ENCODE measurements at places on chromosomes 2 and 18. TPM values are rescaled to one million over a fixed set of nuclear protein-coding genes. Genes with fewer than 3 reads are reported as not detected.

Gene CYTIP
- total RNA-seq: 4.0 TPM

GRCh38 chr2:219024059-219024458 lies 17.3 kb downstream of the CFAP65 start:
- H3K4me3 ChIP-seq: no peak overlapping the region
- H3K27ac ChIP-seq: no peak overlapping the region
- no peaks in the 10 kb centered on the region for H3K4me1 ChIP-seq

GRCh38 chr2:181764095-181764963 lies 84.0 kb upstream of the NEUROD1 start:
- H3K27ac ChIP-seq: no peak overlapping the region
- no peak for DNase-seq
- no peaks in the 10 kb centered on the region for H3K27me3 ChIP-seq
- no peaks in the 10 kb centered on the region for H3K36me3 ChIP-seq

DNA sequence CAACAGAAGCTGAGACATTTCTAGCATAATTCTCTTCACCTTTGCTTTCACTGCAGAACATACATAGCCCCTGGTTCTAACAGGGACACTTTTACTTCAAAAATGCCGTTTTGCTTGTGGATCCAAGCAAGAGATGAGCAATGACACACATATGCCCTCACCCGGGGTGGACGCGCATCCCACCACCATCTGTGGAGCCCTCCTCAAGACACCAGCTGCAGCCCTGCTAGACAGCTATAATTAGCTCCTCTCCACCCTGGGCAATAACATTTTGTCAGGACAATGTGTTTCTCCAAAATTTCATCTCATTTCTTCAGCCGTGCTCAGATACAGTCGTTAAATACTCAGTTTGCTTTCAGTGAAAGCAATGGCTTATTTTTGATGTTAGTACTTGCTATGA lies 368.7 kb upstream of the RAB6C start:
- DNase-seq: no peak
- no peak overlapping the region for H3K4me3 ChIP-seq
- no peaks in the 10 kb centered on the region for H3K27me3 ChIP-seq
- no peaks in the 10 kb centered on the region for H3K4me1 ChIP-seq

Gene SKOR2
- not detected for total RNA-seq

DNA sequence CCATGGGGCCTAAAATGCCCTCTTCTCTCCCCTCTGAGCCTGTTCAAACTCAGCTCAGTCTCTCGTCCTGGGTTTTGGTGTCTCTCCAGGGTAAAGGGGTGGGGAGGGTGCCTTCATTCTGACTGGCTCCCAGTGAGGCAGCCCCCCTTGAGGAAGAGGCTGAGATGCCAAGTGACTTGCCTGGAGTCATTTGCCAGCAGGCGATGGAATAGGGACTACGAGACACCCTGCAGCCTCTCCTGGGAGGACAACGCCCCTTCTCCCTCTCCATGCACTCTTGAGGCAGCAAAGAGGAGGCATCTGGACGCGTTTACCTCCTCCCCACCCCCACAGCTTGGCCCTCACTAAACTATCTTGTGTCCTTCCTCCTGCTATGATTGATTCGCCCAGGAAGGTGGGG lies 760 bp upstream of the STON1 start:
- peak overlapping the region; percentile 90 for H3K27ac ChIP-seq
- peaks cover 10% of the 10 kb centered on the region for H3K4me1 ChIP-seq
- no peak for DNase-seq
- H3K4me3 ChIP-seq: peak overlapping the region; percentile 69
- no peaks in the 10 kb centered on the region for H3K36me3 ChIP-seq

GRCh38 chr18:48929941-48930713 lies 20.6 kb downstream of the SMAD7 start:
- H3K27ac ChIP-seq: peak overlapping the region; percentile 76
- peaks cover 75% of the 10 kb centered on the region for H3K4me1 ChIP-seq
- H3K4me3 ChIP-seq: no peak overlapping the region
- no peaks in the 10 kb centered on the region for H3K27me3 ChIP-seq
- no peaks in the 10 kb centered on the region for H3K36me3 ChIP-seq
- DNase-seq: no peak

Gene ARHGEF33
- total RNA-seq: 0.49 TPM

GRCh38 chr18:22113144-22113844 lies 56.1 kb upstream of the GATA6 start:
- peaks cover 36% of the 10 kb centered on the region for H3K27me3 ChIP-seq
- no peak overlapping the region for H3K27ac ChIP-seq
- no peak for DNase-seq
- H3K4me1 ChIP-seq: no peaks in the 10 kb centered on the region
- H3K36me3 ChIP-seq: no peaks in the 10 kb centered on the region
- no peak overlapping the region for H3K4me3 ChIP-seq

Gene INO80D
- 18.6 TPM for total RNA-seq

Gene PCARE
- total RNA-seq: 0.04 TPM

- H3K4me3 ChIP-seq: no peak overlapping the region
- no peaks in the 10 kb centered on the region for H3K27me3 ChIP-seq
- H3K4me1 ChIP-seq: peaks cover 28% of the 10 kb centered on the region
These were observed 2.3 kb upstream of the PTPN18 start for GRCh38 chr2:130353291-130354138.

Gene CCDC68
- total RNA-seq: 2.8 TPM

DNA sequence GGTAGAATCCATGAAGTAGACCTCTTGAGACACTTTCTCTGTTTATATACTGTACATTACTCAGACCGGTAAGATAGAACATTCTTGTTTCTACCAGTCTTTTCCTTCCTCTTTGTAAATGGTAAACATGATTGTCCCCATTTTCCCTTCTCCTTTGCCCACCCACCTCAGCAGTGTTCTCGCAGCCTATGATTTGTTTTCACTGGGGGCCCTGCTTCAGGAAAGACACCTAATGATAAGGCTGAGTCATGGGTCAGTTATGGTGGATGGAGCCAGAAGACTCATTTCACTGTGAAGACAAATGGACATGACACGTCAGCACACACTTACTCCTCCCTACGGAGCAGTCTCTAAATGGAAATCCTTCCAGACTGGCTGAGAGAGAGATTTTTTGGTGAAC lies 23.7 kb downstream of the CENPO start:
- no peaks in the 10 kb centered on the region for H3K4me1 ChIP-seq
- H3K4me3 ChIP-seq: no peak overlapping the region
- H3K36me3 ChIP-seq: peaks cover 7% of the 10 kb centered on the region
- DNase-seq: no peak
- H3K27me3 ChIP-seq: no peaks in the 10 kb centered on the region

Gene VWA3B
- not detected for total RNA-seq

Gene ICOS
- not detected for total RNA-seq

DNA sequence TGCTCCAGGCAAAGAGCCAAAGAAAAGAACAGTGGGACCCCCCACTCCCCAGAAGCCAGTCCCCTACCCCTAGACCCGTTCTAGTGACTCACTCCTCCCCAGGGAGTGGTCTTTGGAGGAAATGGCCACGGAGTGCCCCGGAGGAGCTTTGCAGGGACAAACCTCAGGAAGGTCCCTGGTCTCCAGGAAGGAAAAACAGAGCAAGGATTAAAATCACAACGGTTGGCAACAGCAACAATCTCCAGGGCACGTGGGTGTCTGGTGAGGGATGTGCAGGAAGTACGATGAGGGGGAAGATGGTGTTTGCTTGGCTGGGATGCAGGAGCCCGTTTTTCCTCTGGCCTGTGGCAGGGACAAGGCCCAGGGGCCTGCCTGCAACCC lies 135.0 kb downstream of the SMAD2 start:
- H3K36me3 ChIP-seq: no peaks in the 10 kb centered on the region
- no peak for DNase-seq
- H3K27me3 ChIP-seq: no peaks in the 10 kb centered on the region
- H3K4me1 ChIP-seq: no peaks in the 10 kb centered on the region
- H3K4me3 ChIP-seq: peak overlapping the region; percentile 12

DNA sequence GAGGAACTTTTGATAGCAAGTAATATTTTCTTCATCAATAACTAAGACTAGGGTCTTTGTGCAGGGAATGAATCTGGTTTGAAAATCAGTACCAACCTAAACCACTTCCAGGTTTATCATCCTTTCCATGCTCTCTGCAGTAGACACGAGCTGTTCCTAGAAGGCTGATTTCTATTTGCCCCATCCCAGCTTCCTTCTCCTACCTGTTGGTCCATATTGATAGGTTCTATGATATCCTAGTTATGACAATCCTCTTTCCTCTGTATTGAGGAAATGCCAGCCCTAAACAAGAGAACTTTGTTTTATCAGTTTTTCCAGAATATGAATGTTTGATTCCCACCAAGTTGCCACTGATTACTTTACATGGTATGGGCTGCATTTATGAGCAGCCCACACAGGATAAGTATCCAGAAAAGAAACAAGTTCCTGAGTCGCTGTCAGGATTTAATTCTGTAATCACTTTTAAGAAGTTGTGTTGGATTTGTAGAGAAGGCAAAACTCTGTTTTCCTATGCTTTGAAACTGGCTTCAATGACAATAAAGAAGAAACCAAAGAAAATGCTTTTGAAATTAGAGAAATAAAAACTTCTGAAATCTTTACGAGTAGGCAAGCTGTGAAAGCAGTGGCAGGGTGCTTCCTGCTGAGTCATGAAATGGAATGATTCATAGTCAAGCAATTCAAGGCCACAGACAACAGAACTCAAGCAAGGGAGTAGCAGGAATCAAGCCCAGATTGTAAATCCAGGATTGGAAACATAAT lies 37.3 kb upstream of the TANK start:
- H3K4me3 ChIP-seq: peak overlapping the region; percentile 9
- peak overlapping the region; percentile 92 for H3K27ac ChIP-seq
- H3K4me1 ChIP-seq: peaks cover 20% of the 10 kb centered on the region
- no peaks in the 10 kb centered on the region for H3K27me3 ChIP-seq
- no peaks in the 10 kb centered on the region for H3K36me3 ChIP-seq

DNA sequence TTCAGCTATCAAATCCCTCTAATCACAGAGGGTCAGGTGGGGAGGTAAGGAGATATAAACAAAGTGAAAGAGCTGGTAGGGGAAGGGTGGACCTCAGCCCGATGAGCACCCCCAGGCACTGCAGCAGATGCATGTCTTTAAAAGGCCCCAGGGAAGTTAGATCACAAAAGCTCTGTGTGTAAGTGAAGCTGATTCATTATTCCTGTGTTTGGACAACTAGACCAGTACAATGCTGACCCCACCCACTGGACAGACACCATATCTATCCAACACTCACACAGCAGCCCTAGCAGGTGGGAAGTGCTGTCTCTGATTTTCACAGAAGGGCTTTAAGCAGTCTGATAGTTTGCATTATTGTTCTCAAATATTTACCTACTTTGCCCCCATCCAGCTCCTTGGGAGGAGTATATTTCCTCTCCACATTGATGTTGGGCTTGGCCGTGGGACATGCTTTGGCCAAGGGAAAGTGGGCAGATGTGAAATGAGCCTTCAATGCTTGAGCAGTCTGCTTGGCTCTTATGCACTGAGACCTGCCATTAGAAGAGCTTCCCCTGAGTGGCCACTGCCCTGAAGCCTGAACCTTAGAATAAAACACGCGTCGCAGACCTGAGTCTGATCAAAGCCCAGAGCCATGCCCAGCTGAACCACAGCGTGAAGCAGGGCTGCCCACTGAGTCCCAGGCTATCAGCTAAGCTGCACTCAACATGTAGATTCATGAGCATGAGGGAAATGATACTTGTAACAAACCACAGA lies 111.4 kb downstream of the COPS8 start:
- no peaks in the 10 kb centered on the region for H3K4me1 ChIP-seq
- H3K36me3 ChIP-seq: no peaks in the 10 kb centered on the region
- H3K4me3 ChIP-seq: no peak overlapping the region
- H3K27ac ChIP-seq: peak overlapping the region; percentile 11
- no peak for DNase-seq

GRCh38 chr2:133948610-133949290 lies 305.1 kb upstream of the MGAT5 start:
- no peak for DNase-seq
- H3K27ac ChIP-seq: no peak overlapping the region
- no peaks in the 10 kb centered on the region for H3K27me3 ChIP-seq
- no peaks in the 10 kb centered on the region for H3K4me1 ChIP-seq

Gene STPG4
- total RNA-seq: not detected

Gene ABCA12
- total RNA-seq: 45.7 TPM

DNA sequence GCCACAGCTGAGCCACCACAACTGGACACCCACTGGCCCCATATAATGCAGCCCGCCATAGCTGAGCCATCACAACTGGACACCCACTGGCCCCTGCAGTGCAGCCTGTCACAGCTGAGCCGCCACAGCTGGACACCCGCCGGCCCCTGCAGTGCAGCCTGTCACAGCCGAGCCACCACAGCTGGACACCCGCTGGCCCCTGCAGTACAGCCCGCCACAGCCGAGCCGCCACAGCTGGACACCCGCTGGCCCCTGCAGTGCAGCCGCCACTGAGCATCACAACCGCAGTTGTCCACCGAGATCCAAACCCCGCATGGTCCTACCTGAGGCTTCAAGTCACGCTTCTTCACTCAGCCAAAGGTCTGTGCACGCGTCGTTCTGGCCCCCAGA lies 134.2 kb downstream of the PXDN start:
- DNase-seq: no peak
- H3K27me3 ChIP-seq: no peaks in the 10 kb centered on the region
- H3K4me3 ChIP-seq: no peak overlapping the region
- no peaks in the 10 kb centered on the region for H3K4me1 ChIP-seq

DNA sequence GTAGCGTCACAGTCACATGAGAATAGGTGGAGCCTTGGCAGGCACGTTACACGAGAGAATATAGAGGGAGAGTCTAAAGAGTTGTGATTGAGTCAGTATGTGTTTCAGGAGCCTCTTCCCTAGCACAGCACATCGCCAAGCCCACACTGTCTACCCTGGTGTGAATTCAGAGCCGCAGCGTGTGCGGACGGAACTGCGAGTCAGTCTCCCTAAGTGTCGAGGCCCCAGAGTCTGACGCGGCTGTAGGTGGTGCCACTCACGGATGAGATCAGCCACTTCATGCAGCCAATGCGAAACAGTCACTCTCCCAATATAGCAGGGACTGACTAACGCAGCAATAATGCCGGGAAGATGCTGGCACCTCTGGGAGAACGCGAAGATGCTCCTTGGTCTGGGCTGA lies 587.3 kb upstream of the ID2 start:
- peaks cover 6% of the 10 kb centered on the region for H3K4me1 ChIP-seq
- no peaks in the 10 kb centered on the region for H3K27me3 ChIP-seq
- no peaks in the 10 kb centered on the region for H3K36me3 ChIP-seq
- H3K27ac ChIP-seq: no peak overlapping the region
- no peak for DNase-seq
- no peak overlapping the region for H3K4me3 ChIP-seq

DNA sequence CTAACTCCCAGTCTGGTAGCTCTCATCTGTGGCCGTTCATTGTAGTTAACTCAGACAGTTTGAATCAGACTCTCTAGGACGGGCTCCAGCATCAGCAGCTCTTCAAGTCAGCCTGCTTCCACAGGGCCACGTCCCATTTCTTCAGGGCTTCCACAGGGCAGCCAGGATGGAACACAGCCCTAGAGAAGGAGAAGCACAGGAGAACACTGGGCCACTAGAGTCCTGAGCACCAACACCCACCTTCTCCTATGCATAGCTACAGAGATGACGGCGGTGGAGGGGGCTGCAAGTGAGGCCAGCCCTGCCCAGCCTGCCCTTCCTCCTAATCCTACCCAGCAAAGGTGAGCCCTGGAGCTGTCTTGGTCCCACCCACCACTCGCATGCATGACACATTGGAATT lies 10.2 kb upstream of the TEX261 start:
- H3K4me3 ChIP-seq: no peak overlapping the region
- H3K27me3 ChIP-seq: no peaks in the 10 kb centered on the region
- no peak for DNase-seq
- H3K36me3 ChIP-seq: no peaks in the 10 kb centered on the region
- H3K27ac ChIP-seq: no peak overlapping the region

Data from esophagus squamous epithelium (tissue), 5 donors.